Activated T-cell treated with anti-CD3 and anti-CD28 coated beads, Interleukin-2, amount 50 U/mL, for 24 hours (primary cell): ENCODE measurements at places on chromosomes 12 and 14.

DNA sequence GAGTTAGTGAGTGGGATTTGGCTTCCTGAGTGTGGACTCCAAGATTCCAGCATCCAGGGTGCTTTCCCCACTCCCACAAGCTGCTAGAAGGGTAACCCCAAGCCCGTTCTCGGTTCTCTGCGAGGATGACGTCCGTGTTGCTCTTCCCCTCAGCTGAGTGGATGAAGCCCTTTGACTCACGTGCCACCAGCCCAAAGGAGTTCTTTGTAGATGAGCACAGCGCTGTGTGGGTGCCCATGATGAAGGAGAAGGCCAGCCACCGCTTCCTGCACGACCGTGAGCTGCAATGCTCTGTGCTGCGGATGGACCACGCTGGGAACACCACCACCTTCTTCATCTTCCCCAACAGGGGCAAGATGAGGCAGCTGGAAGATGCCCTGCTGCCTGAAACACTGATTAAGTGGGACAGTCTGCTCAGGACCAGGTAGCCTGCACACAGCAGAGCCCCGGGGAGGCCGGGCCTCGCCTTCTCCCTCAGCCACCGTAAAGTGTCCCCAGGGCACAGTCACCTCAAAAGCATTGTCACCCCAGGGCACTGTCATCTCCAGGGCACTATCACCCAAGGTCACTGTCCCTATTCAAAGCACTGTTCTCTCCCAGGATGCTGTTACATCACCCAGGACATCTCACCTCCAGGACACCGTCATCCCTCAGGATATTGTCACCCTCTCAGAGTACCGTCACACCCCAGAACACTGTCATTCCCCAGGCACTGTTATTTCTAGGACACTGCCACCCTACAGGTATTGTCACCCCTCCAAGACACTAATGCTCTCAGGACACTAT lies 31.3 kb downstream of the SERPINA3 start:
- peaks cover 9% of the 10 kb centered on the region for H3K27me3 ChIP-seq
- no peaks in the 10 kb centered on the region for H3K4me1 ChIP-seq
- H3K36me3 ChIP-seq = no peaks in the 10 kb centered on the region
- no peak overlapping the region for H3K4me3 ChIP-seq
- H3K27ac ChIP-seq = no peak overlapping the region

GRCh38 chr12:40561395-40561966 lies 130.8 kb upstream of the CNTN1 start:
- no peak overlapping the region for H3K27ac ChIP-seq
- no peak overlapping the region for H3K4me3 ChIP-seq
- DNase-seq = no peak
- H3K27me3 ChIP-seq = no peaks in the 10 kb centered on the region
- H3K4me1 ChIP-seq = no peaks in the 10 kb centered on the region

DNA sequence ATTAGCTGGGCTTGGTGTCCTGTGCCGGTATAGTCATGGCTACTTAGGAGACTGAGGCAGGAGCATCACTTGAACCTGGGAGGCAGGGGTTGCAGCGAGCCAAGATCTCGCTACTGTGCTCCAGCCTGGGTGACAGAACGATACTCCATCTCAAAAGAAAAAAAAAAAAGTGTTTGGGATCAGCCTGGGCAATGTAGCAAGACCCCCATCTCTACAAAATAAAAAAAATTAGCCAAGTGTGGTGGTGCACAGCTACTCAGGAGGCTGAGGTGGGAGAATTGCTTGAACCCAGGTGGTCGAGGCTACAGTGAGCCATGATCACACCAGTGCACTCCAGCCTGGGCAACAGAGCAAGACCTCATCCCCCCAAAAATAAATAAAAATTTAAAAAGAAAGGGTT lies 47.6 kb downstream of the PHETA1 start:
- peaks cover 6% of the 10 kb centered on the region for H3K27me3 ChIP-seq
- H3K36me3 ChIP-seq = no peaks in the 10 kb centered on the region
- no peak for DNase-seq
- no peak overlapping the region for H3K4me3 ChIP-seq
- H3K4me1 ChIP-seq = no peaks in the 10 kb centered on the region
- H3K27ac ChIP-seq = no peak overlapping the region

DNA sequence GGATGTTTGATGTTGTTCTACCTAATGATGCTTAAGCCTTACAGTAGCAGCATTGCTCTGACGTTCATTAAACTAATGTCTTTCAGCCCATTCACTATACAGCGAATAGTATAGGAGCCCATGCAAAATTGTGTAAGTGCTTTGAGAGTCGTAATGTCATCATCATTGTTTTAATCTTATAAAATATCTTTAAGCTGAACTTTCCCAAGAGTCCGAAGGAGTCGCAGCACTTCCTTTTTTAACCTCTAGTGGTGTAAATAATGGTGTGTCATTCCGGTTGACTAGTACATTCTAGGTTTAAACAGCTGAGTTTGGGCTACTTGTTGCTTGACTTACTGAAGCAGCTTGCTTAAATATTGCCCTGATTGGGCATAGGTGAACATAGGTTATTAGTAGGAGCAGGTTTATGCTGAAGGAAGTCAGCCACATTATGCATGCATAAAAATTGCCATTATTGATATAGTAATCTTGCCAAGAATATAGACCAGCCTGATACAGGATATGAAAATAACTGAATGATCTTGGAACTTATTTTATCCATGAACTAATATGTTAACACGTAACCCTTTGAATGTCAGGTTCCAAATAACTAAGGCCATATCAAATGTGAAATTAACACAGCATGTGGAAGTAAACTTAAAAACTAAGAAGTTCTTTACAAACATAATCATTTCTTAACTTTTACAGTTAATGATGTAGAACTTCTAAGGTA lies 2.6 kb downstream of the WNK1 start:
- H3K27ac ChIP-seq = peak overlapping the region; percentile 97
- DNase-seq = no peak
- H3K36me3 ChIP-seq = peaks cover 50% of the 10 kb centered on the region
- peak overlapping the region; percentile 94 for H3K4me3 ChIP-seq
- no peaks in the 10 kb centered on the region for H3K27me3 ChIP-seq

DNA sequence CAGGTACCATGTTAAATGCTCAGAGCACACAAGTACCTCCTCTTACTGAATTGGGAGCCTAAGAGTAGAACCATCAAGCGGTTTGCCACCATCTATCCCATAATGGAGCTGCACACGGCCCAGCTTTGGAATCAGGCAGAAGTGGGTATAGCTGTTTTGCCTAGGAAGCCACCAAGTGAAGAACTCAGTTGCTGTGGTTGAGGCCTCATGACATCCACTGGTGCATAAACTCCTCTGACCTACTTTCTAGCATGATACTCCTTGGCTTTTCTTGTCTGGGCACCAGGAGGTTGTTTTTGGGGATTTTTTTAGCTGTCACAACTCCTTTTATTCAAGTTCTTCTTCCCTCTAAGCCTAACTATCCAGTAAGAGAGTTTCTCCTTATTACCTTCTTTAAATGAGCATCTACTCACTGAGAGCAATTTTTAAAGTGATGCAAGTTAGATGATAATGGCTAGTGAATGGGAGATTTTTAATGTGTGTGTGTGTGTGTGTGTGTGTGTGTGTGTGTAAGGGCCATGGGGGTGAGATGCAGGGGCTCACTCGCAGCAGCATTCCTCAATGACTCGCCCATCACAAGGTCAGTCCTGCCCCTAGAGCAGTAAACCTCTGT lies 20.9 kb upstream of the KRAS start:
- no peaks in the 10 kb centered on the region for H3K27me3 ChIP-seq
- DNase-seq = no peak
- H3K4me3 ChIP-seq = no peak overlapping the region

GRCh38 chr14:99831303-99831702 lies 38.1 kb downstream of the EML1 start:
- DNase-seq = no peak
- no peaks in the 10 kb centered on the region for H3K36me3 ChIP-seq
- peaks cover 3% of the 10 kb centered on the region for H3K4me1 ChIP-seq
- peaks cover 66% of the 10 kb centered on the region for H3K27me3 ChIP-seq
- H3K27ac ChIP-seq = no peak overlapping the region
